Stimulated activated naive B cell treated with anti-CD40 and anti-IgM and Interleukin-4, amounts not matched to agents 10 μg/mL and 1 μg/mL and 100 μg/mL, for 72 hours (primary cell): ENCODE measurements at places on chromosomes 2 and 18.

GRCh38 chr2:15939556-15939853, 845 bp upstream of the MYCN start:
- no peak for DNase-seq

- DNase-seq, result no peak
These were observed 704.9 kb downstream of the ERBB4 start for GRCh38 chr2:211833582-211834279.

DNA sequence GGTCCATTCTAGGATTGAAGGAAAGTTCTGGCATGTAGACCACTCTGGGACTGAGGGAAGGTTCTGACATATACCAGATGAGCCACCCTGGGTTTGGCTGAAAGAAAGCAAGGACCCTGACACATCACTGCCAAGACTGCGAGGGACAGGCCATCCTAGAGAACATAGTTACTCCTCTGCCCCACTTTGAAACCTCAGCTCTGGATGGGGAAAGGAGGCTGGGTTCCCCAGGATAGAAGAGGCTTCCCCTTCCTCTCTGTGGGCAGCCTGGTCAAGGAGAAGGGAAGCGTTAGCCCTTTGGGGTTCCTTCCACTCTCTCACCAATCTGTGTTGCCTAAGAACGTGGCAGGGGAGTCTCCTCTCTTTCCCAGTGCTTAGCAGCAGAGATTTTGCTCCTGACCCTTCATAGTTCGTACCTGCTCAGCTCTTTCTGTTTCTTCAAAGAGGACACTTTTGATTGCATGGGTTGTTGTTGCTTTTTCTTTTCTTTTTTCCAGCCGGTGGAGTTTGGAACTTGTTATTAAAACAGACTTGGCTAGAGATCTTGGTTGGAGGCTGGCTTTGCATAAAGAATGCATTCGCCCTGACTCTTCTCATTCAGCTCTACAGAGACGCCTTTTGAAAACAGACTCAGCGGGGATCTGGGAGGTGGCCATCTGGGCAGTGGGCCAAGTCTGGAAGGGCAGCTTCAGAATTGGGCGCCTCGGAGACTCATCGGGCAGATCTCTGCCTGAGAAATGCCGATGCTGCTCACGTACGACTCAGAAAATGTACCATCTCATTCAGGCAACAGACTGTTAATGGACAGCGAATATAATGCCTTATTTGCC, 166.1 kb downstream of the CLIP4 start:
- no peak for DNase-seq

DNA sequence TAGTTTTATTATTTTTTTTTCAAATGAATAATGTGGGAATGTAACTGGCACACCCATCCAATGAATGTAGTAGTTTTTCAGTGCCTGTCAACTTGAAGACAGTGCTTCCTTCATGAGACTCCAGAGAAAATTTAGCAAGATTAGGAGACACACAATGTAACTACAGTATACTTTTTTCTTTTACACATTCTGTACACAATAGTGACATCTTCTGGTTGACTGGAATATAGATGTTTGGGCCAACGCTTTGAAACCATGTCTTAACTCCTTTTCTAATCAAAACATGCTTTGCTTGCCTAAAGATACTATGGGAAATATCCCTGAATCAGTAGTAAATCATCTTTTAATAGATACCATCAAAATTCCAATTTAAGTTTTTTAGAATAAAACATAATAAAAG, 229.5 kb upstream of the ZC3H15 start:
- no peak for DNase-seq

DNA sequence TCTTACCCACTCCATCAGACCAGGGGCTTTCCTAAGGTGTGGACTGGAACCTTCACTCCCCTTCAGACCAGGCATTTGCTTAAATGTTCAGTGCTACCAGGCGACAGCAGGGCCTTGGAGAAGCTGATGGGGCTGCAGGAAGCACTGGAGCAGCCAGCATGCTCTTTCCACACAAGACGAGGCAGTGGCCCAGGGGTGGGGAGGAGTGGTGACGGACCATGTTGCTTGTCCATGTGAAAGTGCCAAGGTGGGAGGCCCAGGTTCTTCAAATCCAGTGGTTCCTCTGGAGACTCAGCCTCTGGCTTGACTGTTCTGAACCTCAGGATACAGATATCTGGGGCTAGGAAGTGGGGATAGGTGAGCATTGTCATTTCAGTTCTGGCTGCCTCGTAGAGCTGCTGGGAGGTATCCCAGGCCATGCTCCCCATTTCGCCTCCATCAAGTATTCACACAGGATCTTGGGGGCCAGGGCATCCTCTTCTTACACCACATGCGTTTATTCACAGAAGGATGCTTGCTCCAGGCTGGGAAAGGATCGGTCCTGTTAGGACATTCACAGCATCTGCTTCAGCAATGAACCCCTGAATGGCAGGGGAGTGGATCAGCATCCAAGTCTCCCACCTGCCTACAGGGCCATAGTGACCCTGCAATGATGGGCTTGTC, 62.2 kb downstream of the SFXN5 start:
- no peak for DNase-seq

DNA sequence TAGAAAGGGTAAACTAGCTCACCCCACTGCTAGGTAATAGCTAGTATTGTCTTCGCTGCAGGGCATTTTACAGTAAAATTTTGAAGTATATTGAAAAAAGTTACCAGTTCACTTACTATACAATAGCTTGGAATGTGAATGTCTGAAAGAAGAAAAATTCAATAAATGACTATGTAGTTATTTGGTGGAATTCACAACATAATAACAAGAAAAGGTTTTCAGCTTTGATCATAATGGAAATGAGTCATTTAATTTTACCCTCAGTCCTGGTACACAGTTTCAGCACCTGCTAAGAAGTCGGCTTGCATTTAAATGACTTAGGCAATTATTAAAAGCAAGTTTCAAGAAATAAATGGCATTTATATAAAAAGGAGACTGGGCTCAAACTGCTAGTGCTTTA, 90.4 kb downstream of the NUP35 start:
- no peak for DNase-seq

GRCh38 chr2:120509991-120510735, 164.2 kb downstream of the INHBB start:
- DNase-seq, result no peak

GRCh38 chr2:86744152-86744551, 24.1 kb downstream of the RMND5A start:
- no peak for DNase-seq

- DNase-seq, result no peak
These were observed 98.9 kb downstream of the CYRIA start for GRCh38 chr2:16566701-16567100.

DNA sequence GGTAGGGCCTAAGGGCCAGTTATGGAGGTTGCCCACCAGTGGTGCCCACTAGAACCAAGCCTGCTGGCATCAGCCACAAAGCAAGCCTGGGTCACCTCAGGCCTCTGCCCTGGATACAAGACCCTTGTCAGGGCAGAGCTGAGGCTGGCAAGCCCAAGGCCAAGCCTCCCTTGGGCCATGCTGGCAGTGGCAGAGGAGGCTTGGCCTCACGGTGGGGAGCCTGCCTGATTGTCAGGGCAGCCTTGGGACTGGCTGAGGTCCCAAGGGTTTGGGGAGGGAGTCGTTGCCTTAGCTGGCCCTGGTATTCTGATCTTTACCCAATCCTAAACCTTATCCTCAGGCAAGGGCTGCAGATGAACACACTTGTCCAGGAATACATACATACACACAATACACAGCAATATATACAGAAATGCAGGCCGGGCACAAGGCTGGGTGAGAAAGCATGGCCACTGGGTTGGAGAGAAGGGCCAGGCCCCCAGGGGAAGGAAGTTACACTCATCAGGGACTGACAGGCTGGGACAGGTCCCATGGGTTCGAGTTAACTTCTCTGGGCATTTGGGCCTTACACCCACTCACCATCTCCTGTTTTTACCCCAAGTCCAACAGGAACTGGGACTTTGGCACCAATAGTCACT, 21.0 kb downstream of the CCT7 start:
- no peak for DNase-seq

DNA sequence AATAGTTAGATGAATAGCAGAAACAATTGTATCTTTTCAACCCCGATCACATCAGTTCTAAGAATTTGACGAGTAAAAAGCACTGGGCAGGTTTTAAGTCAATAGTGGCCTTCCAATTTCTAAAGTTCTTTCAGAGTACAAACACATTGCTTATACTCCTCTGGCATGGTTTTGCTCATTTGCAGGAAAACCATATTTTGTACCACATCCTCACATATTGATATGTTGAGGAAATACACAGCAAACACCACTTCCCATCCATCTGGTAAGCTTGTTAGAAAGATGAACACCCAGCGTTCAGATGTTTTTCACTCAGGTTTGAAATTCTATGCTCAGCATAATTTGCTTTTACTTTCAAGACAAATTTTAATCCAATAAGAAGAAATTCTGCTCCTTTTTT, 344.6 kb upstream of the ACVR2A start:
- no peak for DNase-seq

DNA sequence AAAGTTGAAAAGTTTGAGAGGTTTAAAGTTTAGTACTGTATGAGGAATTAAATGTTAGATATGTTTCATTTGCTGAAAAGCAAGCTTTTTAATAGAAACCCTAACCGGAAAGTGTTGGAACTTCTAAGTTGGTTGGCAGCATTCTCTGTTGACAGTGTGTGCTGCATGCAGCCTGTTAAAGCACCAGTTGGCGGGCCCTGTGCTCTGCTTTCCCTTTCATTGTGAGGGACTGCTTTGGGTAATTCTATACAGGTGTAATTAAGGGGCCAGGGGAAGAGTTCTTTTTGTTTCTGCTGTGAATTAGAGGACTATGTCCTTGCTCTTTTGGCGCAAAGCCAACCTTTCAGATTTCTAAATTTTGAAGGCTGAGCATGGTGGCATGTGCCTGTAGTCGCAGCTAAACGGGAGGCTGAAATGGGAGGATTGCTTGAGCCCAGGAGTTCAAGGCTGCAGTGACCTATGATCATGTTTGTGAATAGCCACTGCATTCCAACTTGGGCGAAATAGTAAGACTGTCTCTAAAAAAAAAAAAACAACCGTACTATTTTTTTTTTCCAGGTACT, 20.1 kb downstream of the PLEKHB2 start:
- DNase-seq, result no peak

DNA sequence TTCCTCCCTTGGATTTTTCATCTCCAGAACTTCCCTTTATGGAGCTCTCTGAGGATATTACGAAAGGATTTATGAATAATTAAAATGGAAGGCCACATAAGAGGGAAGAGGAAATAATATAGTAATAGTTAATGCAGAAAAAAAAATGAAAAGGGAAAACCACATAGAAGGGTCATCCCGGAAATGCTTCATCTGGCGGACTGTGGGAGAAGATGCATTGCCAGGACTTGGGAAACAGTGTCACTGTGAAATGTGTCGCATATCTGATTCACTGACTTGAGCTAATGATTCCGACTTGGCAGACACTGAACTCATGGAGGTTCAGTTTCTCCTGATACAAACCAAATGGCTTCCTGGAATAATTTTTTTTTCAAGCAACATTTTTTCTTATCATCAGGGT, 129.9 kb upstream of the RMP24 start:
- no peak for DNase-seq

GRCh38 chr2:186349508-186349907, 136.6 kb upstream of the ZC3H15 start:
- DNase-seq, result no peak

DNA sequence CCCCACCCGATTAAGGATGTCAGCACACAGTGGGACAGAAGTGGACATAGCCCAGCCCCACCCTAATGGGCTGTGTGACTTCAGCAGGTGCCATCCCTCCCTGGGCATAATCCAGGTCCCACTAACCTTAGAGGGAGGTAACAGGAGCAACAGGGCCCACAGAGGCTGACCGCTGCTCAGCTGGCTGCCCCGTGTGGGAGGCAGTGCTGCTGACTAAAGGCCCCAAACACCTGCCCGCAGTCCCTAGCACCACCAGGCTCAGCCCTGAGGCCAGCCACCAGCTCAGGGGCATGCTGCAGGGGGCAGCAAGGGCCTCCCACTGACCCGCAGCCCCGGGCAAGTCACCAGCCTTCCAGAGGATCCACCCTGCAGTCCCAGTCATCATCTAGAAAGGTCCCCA, 14.6 kb downstream of the BIN1 start:
- DNase-seq, result no peak

GRCh38 chr18:35010993-35011392, 30.2 kb upstream of the MAPRE2 start:
- no peak for DNase-seq

- no peak for DNase-seq
These were observed 144.0 kb upstream of the VRK2 start for GRCh38 chr2:57902578-57902977.

- no peak for DNase-seq
These were observed 157.3 kb downstream of the CTNNA2 start for GRCh38 chr2:79670198-79670597.

- peak; percentile 28 for DNase-seq
These were observed 18.1 kb upstream of the MGAT4A start for GRCh38 chr2:98749066-98749450.

GRCh38 chr2:89841476-89841840, 1150.0 kb downstream of the RPIA start:
- DNase-seq, result peak; percentile 29

DNA sequence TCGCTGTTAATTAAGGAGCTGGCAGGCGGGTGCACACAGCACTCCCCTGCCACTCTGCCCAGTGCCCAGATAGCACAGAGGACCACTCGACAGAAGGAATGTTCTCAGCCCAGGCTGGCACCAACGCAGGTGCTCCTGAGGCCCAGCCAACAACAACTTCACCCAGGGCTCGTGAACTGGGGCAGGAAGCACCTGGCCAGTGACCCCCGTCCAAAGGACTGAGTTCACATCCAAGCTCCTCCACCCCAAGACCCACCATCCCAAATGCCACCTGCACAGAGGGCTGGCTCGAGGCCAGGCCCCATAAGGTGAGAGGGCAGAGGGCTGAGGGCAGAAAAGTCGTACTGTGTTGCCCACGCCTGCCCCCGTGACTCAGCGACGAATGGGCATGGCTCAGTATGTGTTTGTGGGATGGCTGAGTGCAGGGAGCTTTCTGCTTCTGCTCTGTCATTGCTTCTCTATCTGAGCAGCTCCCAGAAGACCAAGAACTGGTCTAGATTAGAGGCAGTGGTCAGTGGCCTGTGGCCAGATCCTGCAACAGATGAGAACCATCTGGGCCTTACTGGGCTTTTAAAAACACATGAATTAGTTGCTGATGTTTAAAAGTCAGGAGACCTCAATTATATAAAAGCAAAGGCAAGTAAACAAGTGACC, 68.4 kb downstream of the POLR1A start:
- DNase-seq, result peak; percentile 11

GRCh38 chr2:23250371-23250770, 134.6 kb upstream of the KLHL29 start:
- no peak for DNase-seq

DNA sequence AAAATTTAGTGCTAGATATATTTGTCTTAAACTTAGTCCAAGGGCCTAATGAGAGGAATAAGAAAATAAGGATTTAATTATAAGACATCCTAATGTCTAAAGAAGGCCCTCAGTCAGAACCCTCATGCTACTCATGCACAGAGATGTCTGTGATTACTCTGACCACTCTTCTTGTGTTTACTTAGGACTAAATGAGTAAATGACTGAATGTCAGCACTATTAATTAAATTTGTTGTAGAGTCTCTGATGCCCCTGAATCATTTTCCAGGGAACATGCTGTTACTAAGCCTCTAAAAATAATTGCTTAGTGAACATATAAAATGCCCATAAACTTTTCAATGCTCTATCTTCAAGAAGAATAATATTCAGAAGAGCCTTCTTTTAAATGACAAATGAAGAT, 32.4 kb downstream of the GULP1 start:
- DNase-seq, result no peak

GRCh38 chr2:221554769-221555493, 17.2 kb downstream of the EPHA4 start:
- peak; percentile 39 for DNase-seq
